Hematopoietic multipotent progenitor cell treated with erythropoietin and hydrocortisone succinate and interleukin-3 and kit ligand, for 8 days (in vitro differentiated cells): ENCODE measurements at places on chromosomes 7 and 10.

DNA sequence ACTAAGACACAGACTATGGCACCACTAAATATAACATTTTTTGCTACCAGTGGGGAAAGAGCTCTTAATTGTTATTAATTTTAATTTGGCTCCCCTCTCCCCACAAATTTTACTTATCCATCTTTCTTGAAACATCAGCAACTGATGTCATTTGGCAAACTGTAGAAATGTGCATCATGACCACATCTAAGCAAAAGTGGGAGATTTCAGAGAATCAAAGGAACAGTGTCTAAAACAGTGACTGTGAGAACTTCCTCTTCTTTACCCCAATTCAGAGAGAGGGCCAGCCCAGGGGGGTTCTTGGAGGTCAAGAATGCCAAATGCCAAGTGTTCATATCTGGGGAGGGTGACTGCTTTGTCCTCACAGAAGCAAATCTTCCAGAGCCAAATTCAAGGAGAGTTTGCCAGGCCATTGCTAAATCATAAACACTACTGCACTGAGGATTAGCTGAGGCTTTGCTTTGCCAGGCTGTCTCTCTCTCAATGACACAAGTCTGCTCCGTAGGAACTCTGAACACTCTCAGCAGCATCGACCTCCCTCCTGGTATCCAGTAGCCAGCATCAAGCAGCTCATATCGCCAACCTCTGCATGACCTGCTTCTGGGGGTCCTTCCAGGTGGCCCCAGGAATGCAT, 65.6 kb downstream of the ITIH5 start:
- no peak for DNase-seq

DNA sequence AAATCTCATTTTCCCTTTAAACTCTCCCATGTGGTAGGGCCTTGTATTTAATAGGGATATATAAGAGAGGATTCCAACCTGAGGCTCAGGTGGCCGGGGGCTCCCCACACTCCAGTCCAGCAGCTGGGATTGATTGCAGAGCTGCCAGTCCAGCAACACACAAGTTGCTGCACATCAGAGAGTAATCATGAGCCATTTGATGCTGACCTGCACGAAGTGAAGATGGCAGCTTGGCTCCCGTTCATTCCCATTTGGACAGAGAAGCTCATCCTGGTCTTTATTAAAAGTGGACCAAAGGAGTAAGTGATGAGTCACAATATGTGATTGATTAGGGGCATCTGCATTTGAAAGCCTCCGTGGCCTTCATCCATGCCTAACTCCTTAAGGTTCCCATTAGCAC, 202.4 kb downstream of the PLXNA4 start:
- DNase-seq: no peak

- no peak for DNase-seq
Observed at GRCh38 chr7:46583656-46584055, 662.6 kb upstream of the IGFBP3 start.

DNA sequence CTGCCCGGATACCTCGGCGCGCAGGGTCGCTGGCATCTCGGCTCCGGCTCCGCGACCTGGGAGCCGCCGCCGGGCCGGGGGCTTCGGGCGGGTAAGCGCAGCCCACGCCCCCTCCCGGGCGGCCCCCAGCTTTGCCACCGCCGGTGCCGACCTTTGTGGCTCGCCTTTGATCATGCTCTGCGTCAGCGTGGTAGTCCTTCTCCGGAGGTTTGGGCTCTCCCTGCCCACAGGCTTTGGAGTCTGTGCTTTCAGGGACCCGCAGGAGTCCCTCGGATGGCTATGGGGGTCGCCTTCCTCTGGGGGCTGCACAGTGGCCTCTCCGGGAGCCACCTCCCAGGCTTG, 7.3 kb downstream of the ATP6V1F start:
- DNase-seq: no peak
